ENCODE measurements at places on chromosomes 11 and 22. TPM values are rescaled to one million over a fixed set of nuclear protein-coding genes. Genes with fewer than 3 reads are reported as not detected.

Gene MUC6
- total RNA-seq: 2.3 TPM

GRCh38 chr11:108008656-108009496 lies at the start of gene CUL5:
Gene CUL5, plus strand, starts transcription at chr11:108008898. Its CDS starts 451 bp downstream, at chr11:108009349.
- DNase-seq: peak; percentile 86
- no peaks in the 10 kb centered on the region for H3K4me1 ChIP-seq
- no peaks in the 10 kb centered on the region for H3K36me3 ChIP-seq
- H3K27ac ChIP-seq: peak within 1 kb of the TSS; percentile 98
- H3K4me3 ChIP-seq: peak within 1 kb of the TSS; percentile 91
- H3K27me3 ChIP-seq: no peaks in the 10 kb centered on the region

- no peaks in the 10 kb centered on the region for H3K27me3 ChIP-seq
- H3K4me1 ChIP-seq: no peaks in the 10 kb centered on the region
These were observed 10.6 kb downstream of the FLI1 start for GRCh38 chr11:128704517-128704916.

Gene KRTAP5-9
- total RNA-seq: not detected

Measured in prostate gland (tissue), 2 donors.